ENCODE measurements at places on chromosomes 1 and 21.

DNA sequence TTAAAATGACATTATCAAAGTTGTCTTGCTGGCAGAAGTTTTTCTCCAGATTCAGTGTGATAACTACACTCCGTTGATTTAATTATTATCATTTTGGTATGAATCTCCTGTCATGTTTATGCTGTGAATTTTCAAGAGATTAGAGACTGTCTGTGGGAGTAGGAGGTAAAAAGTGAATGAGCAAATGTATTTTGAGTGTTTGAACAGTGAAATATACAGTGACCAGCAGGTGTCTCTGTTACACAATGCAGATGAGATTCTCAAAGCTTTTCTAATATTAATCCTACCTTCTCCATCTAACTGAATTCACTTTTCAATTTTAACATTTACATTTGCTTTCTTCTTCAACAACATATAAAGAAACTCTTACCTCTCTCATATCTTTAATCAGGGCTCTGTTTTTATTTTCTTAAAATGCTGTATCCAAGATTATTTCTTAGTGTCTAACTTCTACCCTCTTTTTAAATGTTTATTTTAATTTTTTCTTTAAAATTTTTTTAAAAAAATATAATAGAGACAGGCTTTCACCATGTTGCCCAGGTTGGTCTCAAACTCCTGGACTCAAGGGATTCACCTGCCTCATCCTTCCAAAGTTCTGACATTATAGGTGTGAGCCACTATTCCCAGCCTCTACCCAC lies 20.9 kb upstream of the HSPA13 start:
- DNase-seq: no peak

DNA sequence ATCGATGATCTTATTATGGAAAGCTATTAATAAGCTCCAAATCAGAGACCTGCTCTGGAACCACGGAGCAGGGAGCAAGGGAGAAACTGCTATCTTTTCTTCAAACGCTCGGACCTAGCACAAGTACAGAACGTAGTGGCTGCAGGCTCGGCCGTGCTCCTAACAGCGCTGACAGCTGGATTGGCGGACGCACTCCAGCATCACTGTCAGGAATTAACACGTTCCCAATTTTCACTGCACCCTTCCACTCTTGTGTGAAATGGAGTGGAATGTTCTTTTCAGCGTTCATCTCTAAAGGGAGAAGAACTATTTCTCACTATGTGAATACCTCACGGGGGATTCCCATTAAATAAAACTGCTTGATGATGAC lies 106.9 kb downstream of the ZNF281 start:
- DNase-seq: no peak

- DNase-seq: no peak
Measured at GRCh38 chr1:115136106-115136505, 46.8 kb upstream of the TSPAN2 start.

- no peak for DNase-seq
Measured at GRCh38 chr1:108854221-108855019, 2.5 kb downstream of the AKNAD1 start.

- no peak for DNase-seq
Measured at GRCh38 chr1:179156026-179156425, 73.5 kb downstream of the ABL2 start.

DNA sequence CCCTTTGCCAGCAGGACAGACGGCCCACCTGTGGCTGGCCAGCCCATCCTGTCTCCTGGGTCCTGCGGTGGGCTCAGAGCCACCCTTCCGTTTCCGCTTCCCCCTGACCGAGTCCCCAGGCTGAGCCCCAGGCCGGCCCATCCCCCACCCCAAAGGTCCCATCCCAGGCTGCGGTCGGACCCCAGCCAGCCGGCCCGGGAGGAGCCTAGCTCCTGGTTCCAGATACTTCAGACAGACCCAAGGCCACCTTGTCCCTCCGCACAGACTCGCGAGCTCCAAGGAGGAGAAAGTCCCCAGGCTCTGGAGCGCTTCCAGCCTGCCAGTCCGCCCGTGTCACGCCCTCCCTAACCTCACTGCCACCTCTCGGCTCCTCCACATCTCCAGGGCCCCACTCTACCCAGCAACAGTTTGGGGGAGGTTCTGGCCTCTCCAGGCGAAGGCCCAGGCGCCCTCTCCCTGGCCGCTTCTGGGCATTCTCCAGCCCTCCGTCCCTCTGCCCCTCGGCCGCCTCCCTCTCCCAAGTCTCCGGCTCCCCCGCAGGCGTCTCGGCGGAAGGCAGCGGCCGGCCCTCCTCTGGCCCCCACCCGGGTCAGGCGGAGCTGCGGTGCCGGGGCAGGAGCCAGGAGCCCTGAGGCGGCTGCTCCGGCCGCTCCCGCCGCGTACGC lies 835 bp downstream of the LRRN2 start:
- no peak for DNase-seq

DNA sequence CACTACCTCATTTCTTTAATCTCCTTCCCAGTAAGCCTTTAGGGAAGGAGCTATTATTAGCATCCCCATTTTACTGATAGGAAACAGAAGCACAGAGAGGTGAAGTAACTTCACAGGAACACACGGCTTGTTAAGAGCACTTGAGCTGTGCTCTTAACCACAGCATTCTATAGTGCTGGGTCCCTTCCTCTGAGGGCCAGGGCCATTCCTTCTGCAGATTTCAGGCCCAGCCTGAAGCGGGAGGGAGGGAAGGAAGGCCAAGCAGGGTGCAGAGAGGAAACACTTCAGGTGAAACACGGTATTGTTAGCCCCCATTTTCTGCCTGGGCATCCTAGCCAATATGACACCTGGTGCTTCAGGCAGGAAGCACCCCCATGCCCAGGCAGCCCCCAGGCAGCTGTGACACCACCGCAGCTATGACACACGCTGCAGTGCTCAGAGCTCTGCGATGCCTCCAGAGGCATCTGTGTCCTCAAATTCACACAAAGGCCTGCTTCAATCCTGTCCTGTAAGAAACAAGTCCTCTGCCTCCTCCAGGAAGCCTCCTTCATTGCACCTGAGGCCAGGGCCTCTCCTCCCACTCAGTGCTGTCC lies 4.5 kb upstream of the EXTL1 start:
- DNase-seq: no peak

DNA sequence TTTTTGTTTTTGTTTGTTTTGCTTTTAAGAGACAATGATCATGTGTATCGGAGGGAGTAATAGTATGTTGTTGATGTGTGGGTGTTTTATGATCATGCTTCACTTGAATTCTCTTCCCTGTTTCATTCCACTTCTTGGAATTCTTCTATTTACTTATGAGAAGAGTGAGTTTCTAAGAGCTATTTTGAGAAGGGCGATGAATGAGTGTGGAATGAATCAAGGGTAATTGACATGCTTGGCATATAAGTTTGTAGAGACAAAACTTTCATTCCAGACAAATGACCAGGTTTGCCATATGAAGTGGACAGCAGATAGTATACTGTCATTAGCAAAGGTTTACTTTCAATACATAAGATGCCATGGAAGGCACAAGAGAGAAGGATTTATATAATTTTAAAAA lies 42.3 kb upstream of the PDC start:
- DNase-seq: no peak

- no peak for DNase-seq
Measured at GRCh38 chr1:214438530-214438929, 112.9 kb downstream of the PTPN14 start.
